Epithelial cell of esophagus (primary cell): ENCODE measurements at places on chromosomes 11 and 22.
A peak's percentile ranks its signal among the peaks of the same experiment; 100 is the strongest.

GRCh38 chr11:112087212-112087611, 539 bp downstream of the SDHD start:
- peak; percentile 10 for DNase-seq

DNA sequence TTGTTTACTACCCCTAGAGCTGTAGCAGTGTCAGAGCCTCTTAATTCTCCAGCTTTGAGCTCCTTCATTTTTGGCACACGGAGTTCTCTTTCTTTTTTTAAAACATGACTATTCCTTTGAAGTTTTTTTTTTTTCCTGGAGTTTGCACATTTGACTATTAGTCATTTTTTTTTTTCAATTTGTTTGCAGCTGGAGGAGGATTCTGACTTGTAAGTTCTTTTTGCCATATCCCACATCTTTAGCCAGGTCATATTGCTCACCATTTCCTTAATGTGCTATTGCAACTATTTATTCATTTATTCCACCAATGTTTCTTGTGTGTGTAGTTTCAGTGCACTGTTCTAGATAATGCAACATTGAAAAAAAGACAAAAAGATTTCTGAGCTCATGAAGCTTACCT, 166.3 kb upstream of the ARHGAP20 start:
- DNase-seq = no peak

- DNase-seq = no peak
Measured at GRCh38 chr11:78630561-78631303, 56.1 kb upstream of the NARS2 start.

- DNase-seq = no peak
Measured at GRCh38 chr11:118213781-118214180, 11.0 kb downstream of the JAML start.

DNA sequence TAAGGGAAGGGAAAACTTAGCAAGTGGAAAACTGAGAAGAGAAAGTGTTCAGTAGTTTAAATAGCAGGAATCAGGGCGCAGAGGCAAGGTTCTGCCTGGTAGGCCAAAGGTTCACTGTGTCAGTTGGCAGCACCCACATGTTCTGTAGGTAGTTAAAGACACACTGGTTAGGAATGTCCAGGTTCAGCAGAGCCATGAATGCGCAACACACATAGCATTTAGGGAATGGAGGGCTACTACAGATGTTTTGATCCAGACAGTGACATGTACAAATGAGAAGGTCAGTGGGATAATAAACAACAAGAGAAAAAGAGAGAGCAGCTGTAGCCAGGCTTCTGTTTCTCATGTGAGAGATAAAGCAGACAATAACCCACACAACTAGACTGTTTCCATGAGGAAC, 56.2 kb upstream of the ARHGAP42 start:
- DNase-seq = no peak

DNA sequence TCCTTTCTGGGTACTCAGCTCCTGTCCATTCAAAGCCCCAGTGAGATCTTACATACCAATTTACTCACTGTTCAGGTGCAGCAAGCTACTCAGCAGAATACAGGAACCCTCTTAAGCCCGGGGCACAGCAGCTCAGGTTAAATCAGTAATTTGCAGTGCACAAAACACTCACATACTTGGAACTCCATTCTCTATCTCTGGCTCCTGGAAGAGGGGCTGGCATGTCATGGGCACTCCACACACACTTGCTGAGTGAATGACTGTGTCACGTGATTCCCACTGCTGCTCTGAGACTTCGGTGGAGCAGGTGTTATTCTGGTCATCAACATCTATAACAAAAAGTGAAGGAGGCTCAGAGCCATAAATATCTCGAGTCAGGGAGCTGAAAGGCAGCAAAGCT, 157.3 kb upstream of the BDNF start:
- DNase-seq = no peak

- DNase-seq = peak; percentile 50
Measured at GRCh38 chr11:8228231-8228630, 35.4 kb downstream of the LMO1 start.

DNA sequence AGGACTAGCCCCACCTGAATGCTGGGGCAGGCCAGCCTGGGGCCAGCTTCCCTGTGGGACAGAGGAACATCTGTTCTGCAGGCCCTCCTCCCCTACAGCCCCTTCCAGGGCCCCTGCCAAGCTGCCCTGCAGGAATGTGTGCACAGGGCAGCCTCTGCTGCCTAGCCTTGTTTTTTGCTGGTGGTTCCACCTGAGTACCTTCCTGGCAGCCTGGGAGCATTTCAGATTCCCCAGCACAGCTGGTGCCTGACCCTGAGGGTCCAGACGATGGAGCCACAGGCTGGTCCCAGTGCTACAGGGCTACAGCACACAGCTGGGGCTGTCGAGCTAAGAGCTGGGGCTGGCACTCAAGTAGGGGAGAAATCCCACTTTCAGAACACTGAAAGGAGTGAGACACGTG, 22.3 kb upstream of the GPR83 start:
- no peak for DNase-seq

- no peak for DNase-seq
Measured at GRCh38 chr22:39627865-39628562, 57.5 kb downstream of the CACNA1I start.
